Thymus (tissue), 14 donors: ENCODE measurements at places on chromosomes 11 and 22.

- DNase-seq, result no peak
Measured at GRCh38 chr11:102420547-102420946, 32.0 kb downstream of the TMEM123 start.

- no peak for DNase-seq
Measured at GRCh38 chr11:72160319-72160718, 24.8 kb downstream of the FOLR3 start.

- DNase-seq, result no peak
Measured at GRCh38 chr22:28989484-28989883, 72.1 kb downstream of the C22orf31 start.

- no peak for DNase-seq
Measured at GRCh38 chr11:1469287-1469910, 17.2 kb downstream of the MOB2 start.

DNA sequence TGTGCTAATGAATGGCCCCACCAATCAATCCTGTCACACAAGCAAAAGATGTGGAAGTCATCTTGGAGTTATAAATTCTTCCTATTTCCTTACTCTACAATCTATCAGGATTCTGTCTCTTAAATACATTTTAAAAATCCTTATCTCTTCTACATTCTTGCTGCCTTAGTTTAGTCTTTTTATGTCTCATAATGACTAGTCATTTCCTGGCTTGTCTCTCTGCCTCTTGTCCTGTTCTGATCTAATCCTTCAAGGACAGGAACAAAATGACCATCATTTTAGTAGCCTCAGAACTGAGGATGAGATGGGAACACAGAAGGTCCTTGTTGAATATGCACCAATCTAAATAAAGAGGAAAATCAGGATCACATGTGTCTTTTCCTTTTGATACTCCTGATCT, 56.6 kb upstream of the LIN7C start:
- no peak for DNase-seq

DNA sequence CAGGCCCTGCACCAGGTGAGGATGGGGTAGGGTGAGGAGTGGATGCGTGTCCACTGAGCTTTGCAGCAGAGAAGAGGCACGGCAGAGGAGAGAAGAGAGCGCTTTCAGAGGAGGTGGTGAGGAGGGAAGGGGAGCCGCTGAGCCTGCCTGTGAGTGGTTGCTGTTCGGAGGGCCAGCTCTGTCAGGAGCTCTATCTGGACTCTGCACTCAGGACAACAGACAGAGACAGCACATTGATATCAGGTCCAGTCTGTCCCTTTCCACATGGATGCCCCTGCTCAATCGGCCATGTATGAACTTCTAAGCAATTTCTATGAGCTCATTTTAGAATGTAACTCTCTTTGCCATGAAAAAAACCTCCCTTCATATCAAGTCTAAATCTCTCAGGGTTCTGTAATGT, 158.6 kb downstream of the KIRREL3 start:
- no peak for DNase-seq

GRCh38 chr11:76708972-76709660, 38.6 kb upstream of the LRRC32 start:
- DNase-seq, result no peak

DNA sequence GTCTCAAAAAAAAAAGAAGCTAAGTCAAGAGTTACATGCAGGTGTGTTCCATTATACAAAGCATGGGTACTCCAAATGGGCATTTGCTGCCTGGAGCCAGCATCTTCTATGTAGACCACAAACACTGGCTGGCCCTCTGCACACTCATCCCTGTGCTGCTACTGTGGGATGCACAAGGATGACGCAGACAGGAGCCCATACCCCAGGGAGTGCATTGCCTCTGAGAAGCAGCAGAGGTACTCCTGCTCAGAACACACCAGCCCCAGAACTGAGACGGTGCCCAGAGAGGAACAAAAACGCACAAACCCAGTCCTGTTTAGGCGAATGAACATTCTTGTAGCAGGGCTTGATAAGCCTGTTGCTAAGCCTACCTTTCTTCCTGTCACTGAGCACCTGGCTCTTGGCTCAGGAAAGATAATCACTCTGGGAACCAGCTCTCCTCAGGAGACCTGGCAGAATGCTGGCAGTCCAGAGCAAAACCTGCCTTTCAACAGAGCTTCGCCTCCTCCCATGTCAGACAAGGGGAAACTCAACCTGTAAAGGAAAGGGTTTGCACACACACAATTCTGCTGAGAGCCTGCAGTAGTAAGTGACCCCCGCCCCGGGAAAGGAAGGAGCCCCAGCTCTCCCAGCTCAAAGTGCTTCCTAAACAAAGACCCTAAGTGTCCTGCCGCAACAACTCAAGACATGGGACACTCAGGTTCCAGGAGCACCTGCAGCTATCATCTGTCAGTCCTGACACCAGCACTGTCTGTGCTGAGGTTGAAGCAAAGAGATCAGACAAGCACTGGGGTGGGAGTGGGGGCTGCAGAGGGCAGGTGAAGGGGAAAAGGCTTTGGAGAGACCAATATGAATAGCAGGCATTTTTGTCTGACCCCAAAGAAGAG, 145.7 kb downstream of the TENM4 start:
- no peak for DNase-seq

- no peak for DNase-seq
Measured at GRCh38 chr11:130423541-130424142, 4.8 kb downstream of the ADAMTS8 start.

DNA sequence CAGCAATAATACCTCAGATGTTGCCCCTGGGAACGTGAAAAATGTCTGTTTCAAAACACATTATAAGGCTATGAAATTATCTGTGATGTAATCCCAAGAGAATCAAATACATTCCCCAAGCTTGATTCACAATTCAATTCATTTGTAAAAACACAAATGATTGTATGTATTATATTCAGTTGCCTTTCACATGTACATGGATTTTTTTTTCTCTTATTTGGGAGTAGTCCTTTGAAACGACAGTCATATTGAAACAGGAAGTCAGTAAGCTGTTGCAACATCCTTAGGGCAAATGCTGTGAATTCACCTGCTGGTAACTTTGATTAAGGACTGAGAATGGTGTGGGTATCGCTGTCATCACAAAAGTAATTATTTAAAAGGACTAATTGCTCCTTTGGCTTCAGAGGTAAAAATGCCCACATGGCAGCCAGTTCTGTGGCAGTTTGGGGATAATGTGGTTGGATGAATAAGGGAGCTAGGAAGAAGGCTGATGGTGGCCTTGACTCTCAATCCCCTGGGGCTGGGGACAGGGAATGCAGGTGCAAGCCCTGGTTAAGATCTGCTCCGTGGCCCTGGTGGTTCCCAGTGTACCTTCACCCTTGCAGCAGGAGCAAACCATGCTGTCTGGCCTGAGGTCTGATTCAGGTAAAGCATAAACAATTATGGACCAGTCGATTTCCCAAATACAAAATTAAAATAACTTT, 13.2 kb downstream of the EHF start:
- no peak for DNase-seq

- no peak for DNase-seq
Measured at GRCh38 chr11:66854231-66854661, 2.6 kb upstream of the LRFN4 start.

- no peak for DNase-seq
Measured at GRCh38 chr22:36222887-36223450, 16.4 kb downstream of the APOL2 start.

DNA sequence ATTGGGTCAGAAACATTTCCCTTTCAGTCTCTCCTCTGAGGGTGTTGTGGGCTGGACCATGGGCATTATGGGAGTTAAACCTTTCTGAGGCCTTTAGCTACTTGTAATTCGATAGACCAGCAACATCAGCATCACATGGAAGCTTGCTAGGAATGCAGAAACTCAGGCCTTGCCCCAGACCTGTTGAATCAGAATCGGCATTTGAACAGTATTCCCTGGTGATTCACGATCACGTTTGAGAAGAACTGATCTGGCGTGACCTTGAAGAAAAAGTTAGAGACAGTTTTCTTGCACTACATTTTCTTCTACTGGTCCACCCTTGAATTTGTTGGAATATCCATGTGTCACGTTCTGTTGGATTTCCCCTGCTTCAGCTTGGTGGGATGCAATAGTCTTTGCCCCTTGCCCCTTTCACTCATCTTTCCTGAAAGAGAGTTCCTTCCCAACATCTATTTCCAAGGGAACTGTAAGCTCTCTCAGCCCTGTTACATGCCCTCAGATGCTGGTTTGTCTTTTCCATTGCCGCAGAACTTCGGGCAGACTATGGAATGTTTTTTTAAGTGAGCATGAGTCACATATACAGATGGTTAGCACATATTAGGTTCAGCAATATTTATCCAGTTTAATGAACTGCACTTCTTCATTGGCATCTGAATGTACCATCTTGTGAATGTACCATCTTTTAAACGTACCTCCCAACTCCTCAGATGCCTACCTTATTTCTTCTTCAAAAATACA, 23.9 kb downstream of the EHF start:
- DNase-seq, result no peak

DNA sequence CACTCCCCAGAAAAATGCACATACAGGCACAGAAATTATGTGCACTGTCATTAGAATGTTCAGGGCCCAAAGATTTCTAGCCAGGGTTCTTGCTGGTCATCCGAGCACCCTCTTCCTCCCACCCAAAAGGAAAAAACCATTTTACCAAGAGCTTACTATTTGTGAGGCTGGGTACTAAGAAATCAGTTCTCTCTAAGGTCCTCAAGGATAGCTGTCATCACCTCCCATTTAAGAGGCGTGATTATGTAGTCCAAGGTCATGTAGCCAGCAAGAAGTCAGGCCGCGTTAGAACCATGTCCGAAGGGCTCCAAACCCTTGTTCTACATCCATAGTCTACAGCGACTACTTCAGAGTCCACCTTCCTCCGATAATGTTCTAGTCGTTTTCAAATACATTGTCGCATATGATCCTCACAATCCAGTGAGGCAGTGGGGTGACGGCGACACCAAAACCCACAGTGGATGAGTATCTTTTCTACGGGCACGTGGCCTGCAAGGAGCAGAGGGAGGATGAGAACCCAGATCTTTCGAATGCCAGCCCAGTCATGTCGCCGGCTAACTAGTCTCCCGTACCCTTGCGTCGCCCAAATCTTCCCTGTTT, 634 bp downstream of the TIMM8B start:
- DNase-seq, result no peak

DNA sequence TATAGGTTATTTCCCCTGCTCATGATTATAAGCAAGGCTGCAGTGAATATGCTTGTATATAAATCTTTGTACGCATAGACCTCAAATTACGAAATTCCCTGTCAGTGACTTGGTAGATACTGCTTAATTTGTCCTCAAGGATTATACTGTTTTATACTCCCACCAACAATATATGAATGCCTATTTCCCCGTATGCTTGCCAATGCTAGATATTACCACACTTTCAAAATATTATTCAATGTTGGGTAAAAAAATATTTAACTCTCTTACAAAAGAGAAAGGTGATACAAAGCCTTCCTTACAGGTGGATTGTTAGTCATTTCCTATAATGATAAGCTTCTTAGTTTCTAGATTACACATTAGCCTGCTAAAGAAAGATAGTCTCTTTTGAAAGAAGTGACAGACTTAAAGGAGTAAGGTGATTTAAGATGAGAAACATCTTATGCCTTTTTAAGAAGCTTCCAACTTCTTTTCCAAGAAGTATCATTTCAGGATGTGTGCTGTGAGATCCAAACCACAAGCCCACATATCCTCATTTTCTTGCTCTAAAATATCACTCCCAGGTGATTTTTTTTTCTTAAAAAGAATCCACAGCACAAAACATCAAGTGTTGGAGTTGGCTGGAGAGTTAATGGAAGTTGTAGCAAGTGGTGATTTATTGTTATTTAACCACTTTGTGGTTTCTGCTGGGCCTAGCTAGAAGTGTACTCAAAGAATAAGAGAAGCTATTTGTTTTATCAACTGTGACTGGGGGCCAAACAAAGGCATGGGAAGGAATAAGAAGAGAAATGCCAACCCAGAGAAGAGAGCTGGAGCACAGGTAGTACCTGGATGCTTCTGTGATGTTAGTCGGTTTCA, 59.2 kb downstream of the BARX2 start:
- no peak for DNase-seq

GRCh38 chr11:9459667-9460321, 1.0 kb upstream of the ZNF143 start:
- DNase-seq, result peak; percentile 39

DNA sequence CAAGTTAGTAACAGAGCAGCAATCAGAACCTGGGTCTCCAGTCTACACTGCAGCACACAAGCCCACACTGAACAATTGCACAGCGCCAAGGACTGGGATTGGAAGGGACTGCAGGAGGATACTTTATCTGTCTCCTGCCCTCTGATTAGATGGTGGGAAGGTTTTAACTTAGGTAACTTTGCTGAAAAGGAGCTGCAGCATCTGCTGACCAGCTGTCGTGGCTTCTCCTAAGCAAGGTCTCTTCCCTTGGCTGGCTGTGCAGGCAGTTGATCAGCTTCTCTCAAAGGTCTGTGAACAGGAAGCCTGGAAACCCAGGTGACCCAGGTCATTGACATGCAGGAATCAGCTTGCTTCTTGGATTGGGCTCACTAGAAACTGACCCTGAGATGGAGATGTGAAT, 82.4 kb downstream of the ISX start:
- no peak for DNase-seq

GRCh38 chr11:2961080-2961479, 31.0 kb downstream of the NAP1L4 start:
- DNase-seq, result no peak

DNA sequence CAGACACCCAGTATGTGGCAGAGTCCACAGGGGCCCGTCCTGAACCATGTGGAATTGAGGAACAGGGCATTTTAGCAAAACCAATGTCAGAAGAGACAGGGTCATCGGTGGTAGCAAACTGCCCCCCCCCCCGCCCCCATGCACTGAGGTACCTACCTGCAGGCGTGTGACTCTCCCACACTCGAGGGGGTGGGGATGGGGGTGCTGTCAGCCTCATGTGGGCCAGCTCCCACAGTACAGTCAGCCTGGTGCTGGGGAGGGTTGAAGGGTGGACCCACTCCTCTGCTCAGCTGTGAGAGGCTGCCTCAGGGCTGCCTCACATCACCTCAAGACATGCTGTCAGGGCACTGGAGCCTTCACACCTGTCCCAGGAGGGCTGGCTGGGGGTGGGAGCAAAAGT, 10.7 kb upstream of the SUSD2 start:
- DNase-seq, result no peak

DNA sequence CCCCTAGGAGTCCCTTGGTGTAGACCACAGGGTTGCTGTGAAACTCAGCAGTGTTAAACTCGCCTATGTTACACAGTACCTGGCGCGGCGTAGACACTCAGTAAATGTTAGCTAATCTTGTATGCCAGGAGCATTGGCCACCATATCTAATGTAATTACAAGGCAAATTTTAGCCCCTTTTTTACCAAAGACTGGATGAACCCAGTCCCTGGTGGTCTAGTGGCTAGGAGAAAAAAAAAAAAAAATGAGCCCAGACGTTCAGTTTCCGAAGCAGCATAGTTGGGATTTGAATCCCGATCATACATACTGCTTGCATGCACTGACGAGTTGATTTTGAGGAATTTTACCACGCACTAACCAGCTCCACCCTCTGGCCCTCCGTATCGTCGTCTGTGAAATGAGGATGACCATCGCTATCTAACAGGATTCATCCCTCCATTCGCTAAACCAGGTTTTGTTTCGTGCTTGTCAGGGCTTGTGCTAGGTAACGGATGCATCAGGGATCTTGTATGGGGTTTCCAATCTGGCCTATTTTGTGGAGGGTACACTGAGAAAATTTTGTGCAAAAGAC, 688 bp downstream of the PTS start:
- no peak for DNase-seq
